ENCODE measurements at places on chromosomes 2 and 18.

GRCh38 chr18:63137999-63138435 is 181.6 kb downstream of the BCL2 start:
- no peak for DNase-seq

DNA sequence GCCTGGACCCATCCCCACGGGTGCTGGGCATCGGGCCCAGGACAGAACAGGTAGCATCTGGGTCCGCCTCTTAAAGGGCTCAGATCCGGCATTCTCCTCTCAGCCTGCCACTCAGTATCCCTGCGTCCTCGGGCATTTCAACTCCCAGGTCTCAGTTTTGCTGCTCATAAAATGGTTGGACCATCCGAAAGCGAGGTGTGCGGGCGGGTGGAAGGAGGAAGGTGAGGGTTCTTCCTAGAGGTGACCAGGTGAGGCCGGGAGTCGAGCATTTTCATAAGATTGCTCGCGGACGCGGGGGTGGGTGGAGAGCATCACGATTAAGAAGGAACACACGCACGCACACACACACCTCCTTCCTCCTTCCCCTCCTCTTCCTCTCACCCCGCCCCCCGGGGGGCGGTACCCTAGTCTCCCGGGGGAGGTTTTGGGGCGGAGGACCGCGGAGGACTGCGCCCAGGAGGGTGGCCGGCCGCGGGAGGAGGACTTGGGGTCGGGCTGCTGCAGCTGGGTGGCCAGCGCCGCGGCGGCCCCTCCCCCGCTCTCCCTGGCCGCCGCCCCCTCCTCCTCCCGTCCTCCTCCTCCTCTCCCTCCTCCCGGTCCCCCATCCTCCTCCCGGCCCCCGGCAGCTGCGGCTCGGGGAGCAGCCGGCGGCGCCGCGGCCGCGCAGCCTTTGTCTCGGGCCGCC is 97.9 kb upstream of the GPR45 start:
- no peak for DNase-seq

DNA sequence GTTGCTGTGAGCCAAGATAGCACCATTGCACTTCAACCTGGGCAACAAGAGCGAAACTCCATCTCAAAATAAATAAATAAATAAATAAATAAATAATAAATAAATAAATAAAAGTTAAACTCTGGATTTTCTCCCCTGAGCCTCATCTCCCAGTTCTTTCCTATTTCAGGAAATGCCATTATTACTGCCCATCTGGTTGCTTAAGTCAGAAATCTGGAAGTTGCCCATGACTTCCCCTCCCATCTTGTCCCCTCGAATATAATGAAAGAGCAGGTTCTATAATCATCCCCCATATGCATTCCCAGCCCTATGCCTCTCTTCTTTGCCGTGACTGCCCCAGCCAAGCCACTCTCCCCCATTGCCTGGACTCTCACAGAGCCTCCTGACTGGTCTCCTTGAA is 4.2 kb upstream of the PSD4 start:
- no peak for DNase-seq

- no peak for DNase-seq
These were observed 25.9 kb downstream of the SMAD7 start for GRCh38 chr18:48924630-48925490.

- DNase-seq = no peak
These were observed 66.7 kb upstream of the TEX51 start for GRCh38 chr2:126832014-126832413.

GRCh38 chr2:59568461-59568860 is 985.0 kb downstream of the BCL11A start:
- DNase-seq = no peak

DNA sequence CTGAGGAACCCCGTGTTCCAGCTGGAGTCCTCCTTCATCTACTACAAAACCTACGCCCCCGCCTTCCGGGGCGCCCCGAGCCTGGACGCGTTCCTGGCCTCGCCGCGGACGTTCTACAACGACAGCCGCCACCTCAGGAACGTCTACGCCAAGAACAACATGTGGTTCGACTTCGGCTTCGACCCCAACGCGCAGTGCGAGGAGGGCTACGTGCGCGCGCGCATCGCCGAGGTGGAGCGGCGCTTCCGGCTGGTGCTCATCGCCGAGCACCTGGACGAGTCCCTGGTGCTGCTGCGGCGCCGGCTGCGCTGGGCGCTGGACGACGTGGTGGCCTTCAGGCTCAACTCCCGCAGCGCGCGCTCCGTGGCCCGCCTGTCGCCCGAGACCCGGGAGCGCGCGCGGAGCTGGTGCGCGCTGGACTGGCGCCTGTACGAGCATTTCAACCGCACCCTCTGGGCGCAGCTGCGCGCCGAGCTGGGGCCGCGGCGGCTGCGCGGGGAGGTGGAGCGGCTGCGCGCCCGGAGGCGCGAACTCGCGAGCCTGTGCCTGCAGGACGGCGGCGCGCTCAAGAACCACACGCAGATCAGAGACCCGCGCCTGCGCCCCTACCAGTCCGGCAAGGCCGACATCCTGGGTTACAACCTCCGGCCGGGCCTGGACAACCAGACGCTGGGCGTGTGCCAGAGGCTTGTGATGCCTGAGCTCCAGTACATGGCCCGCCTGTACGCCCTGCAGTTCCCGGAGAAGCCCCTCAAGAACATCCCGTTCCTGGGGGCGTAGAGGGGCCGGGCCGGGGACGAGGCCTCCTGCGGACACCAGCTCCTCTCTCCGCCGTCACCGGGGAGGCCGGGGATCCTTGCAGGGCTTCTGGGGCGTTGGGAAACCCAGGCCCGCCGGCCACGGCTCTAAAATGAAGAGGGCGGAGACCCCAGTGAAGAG is 5.3 kb upstream of the NEU4 start:
- peak; percentile 18 for DNase-seq

- DNase-seq = no peak
These were observed 431.8 kb upstream of the RAB12 start for GRCh38 chr18:8177330-8178016.

- DNase-seq = no peak
These were observed 10.7 kb downstream of the TNS1 start for GRCh38 chr2:217992061-217992460.

- no peak for DNase-seq
These were observed 12.5 kb upstream of the ANKRD29 start for GRCh38 chr18:23675236-23675635.

DNA sequence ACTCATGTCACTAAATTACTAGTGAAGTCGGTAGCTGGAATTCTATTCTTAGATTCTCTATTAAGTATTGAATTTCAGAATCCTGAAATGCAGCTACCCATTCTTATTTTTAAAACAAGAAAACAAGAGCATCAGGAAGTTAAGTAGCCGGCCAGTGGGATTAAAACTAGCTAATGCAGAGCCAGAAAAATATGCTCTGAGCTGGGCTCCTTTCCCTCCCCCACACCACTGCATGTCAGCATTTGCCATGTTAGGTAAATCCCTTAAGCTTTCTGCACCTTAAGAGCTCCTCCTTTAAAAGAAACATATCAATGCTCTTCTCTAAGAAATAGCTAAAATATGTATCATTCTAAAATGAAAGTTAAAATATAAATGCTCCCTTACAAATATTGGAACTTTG is 72.2 kb upstream of the MFF start:
- DNase-seq = no peak

- DNase-seq = no peak
These were observed 965.2 kb upstream of the FANCL start for GRCh38 chr2:59206361-59206760.

DNA sequence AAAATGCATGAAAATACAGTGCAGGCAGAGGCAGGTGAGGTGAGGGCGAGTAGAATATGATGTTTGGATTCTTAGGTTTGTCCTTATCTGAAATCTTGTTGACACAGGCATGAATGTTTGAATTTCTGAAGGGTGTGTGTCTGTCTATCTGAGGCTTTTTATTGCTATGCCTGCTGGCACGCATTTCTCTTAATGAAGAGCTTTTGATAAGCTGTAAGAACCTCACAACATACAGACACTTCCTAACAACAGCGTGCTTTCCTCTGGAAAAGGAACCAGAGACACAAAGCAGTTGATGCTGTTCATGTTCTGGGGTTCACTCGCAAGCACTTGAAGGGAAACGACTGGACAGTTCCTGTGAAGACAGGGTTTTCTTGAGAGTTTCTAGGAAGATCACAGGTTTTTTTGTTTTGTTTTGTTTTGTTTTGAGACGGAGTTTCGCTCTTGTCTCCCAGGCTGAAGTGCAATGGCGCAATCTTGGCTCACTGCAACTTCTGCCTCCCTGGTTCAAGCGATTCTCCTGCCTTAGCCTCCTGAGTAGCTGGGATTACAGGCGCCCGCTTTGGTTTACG is 33.3 kb upstream of the CABLES1 start:
- DNase-seq = no peak

DNA sequence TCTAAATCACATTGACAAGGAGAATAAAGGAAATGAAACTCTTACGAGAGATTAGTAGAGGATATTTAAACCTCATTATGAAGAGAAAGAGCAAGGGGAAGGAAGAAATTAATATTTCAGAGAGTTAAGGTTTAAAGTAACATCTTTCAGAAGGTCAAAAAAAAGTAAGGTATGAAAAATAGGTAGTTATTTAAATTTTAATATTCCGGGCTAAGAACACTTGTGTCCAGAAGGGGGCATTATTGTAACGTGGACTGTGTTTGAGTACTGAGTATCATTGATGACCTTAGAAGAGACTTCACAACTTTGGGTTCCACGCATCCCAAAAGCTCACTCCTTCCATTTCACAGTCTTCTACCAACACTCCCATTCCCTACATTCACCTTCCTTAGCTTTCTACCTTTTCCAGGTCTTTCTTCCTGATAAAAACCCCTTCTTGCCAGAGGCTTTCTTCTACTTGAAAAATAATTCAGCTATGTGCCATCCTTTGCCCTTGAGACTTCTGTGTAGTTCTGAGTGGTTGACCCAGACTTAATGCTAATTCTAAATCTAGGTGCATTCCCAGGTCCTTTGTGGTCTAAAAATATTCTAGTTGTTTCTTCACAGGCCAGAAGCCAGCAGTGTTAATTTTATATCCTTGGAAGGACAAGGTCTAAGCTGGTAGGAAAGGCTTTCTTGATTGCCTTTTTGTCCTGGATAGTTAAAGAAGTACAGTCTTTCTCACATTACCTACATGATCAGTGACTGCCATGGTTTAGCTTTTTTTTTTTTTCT is 16.5 kb downstream of the DYNC1I2 start:
- no peak for DNase-seq

GRCh38 chr2:159753797-159754196 is 41.5 kb downstream of the MARCHF7 start:
- no peak for DNase-seq

- no peak for DNase-seq
These were observed 64.9 kb downstream of the CDH2 start for GRCh38 chr18:28112056-28112470.

- DNase-seq = no peak
These were observed 1.4 kb upstream of the ACVR2A start for GRCh38 chr2:147843391-147843863.

DNA sequence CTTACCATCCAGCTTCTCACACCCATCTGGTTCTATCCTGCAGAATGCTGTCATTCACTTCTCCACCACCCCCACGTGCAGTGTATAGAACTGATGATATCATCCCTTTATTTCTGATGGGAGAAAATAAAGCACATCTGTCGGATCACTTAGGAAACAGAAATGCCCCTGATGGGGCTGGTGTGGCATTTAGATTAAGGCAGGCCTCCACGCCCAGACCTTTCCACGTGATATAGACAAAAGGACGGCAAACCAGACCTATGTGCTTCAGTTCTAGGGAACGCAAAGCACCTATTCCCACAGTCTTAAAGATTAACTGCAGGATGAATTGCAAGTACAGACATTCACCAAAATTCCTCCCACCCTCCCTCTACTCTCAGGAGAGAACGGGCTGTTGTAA is 27.6 kb upstream of the CABLES1 start:
- DNase-seq = no peak

DNA sequence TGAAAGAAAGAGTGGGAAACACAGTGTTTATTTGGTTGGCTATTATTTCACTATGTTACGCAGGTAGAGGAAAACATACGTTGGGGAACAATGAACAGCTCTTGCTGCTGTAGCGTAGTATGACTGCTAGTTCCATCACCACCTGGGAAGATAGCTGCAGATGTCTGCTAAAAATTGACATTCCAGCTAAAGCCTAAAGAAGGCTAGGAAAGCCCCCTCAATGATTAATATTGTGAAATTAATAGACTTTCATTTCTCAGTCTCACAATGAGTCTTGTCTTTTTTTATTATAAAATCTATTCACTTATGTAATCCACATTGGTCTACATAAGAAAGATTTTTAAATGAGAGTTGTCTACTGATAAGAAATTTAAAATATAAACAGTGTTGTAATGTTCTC is 165.7 kb downstream of the CPS1 start:
- no peak for DNase-seq

GRCh38 chr18:70421471-70422390 is 132.9 kb downstream of the SOCS6 start:
- no peak for DNase-seq

DNA sequence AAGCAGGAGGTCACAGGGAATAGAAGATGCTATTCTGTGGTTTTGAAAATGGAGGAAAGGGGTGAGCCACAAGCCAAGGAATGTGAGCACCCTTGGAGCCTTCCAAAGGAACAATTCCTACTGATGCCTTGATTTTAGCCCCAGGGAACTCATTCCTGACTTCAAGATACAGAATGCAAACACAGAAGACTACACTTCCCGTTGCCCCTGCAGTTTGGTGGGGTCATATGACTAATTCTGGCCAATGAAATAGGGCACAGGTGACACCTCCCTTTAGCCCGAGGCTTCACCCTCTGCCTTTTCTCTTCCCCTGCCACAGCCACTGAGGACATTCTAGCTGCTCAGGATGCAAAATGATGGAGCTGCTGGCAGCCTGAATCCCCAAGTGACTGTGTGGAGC is 126.1 kb downstream of the INHBB start:
- DNase-seq = no peak

GRCh38 chr2:32611366-32611765 is 16.5 kb upstream of the TTC27 start:
- DNase-seq = no peak

DNA sequence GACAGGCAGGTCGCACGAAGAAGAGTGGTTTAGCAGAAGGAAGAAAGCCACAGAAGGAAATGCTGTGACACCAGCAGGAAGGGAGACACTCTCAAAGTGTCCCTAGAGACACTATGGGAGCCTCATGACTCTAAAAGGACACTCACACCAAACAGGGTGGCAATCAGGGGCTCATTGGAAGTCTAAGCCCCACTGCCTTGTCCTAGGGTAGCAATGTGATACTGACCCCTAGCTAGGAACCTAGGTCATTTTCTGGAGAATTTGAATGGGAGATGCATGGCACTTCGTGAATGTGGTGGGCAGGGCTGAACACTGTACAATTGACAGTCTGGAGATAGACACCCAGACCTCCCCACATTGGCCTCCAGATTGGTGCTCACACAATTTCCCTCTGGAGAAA is 385.0 kb downstream of the EIPR1 start:
- no peak for DNase-seq

GRCh38 chr2:9842487-9843228 is 616 bp upstream of the TAF1B start:
- no peak for DNase-seq
